Stomach (tissue), 19 donors: ENCODE measurements at places on chromosomes 12 and 14. TPM values are rescaled to one million over a fixed set of nuclear protein-coding genes. Genes with fewer than 3 reads are reported as not detected.

DNA sequence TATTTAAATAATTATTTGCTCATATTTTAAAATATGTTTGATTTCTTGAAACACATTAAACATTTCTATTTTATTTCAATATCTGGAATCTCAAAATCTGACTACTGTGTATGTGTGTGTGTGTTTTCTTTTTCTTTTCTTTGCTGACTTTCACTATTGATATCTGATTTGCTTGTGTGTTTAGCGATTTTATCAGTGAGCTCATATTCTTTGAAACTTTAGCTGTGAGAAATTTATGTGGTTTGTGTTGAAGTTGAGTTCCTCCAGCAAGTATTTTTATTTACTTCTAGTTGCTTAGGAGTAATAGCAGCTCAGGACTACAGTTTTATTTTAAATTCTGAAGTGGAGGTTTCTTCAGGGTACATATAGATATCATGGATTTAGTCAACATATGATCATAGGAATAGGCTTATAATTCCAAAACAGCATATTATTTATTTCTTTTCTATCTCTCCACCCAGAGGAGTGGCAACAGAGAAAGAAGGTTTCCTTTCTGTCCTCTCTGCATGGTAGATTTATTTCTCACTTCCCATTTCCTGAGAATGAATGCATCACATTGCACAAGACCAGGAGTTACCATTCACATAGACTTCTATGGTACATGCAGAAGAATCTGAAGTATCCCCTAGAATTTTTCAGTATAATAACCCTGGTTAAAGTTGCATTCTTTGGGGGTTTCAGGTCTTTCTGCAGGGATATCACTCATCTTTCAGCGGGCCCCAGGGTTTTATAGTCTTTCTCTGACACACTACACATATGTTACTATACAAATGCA lies 60.5 kb downstream of the PTPRQ start:
- no peak for DNase-seq

GRCh38 chr14:50957296-50957695 lies 13.0 kb upstream of the PYGL start:
- DNase-seq = no peak

DNA sequence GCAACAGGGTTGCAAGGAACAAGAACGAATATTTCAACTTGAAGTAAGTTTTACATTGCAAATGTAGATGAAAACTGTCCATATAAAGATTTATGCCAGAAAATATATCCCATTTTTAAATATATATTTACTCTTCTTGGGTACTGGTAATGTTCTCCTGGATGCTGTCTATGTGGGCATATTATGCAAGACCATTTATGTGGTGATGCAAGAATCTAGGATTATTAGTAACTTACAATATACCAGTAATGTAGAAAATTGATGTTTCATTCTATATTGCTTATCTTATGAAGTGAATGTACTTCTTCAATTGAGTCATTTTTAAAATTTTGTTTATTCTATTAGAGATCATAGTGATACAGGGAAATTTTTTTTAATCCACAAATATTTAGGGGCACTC lies 25.1 kb downstream of the FGFR1OP2 start:
- DNase-seq = no peak

DNA sequence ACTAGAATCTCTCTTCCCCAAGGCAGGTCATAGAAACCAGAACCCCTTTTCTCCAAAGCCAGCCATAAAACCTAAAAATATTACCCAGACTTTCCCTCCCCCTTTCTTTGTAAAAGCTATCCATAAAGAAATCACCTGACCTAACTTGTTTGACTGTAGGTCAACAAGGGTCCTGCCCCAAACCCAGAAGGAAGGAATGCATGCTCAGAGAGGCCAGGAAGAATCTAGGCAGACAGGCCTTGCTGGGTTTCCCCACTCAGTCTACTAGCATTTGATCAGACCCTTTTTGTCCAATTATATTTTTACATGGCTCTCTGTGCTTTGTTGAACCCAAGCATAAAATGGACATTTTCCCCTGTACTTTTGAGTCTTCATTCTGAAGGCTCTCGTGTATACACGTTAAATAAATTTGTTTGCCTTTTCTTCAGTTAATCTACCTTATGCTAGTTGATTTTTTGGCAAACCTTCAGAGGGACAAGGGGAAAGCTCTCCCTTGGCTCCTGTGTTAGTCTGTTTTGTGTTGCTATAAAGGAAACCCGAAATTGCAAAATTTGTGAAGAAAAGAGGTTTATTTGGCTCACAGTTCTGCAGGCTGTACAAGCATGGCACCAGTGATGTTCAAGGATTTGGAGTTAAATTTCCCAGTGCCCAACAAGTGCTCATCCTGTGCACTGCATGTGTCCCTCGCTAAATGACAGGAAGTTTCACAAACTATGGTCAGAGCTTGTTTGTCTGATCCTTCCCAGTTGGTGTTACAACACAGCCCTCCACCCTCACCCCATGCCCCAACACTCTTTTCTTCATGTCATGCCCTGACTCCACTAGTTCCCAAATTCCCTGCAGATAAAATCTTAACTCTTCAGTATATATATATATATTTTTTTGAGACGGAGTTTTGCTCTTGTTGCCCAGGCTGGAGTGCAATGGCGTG lies 14.2 kb upstream of the RASSF3 start:
- no peak for DNase-seq

GRCh38 chr12:94247246-94247645 lies 98.9 kb downstream of the PLXNC1 start:
- no peak for DNase-seq

GRCh38 chr14:71720978-71721624 lies 211.1 kb upstream of the RGS6 start:
- DNase-seq = no peak

DNA sequence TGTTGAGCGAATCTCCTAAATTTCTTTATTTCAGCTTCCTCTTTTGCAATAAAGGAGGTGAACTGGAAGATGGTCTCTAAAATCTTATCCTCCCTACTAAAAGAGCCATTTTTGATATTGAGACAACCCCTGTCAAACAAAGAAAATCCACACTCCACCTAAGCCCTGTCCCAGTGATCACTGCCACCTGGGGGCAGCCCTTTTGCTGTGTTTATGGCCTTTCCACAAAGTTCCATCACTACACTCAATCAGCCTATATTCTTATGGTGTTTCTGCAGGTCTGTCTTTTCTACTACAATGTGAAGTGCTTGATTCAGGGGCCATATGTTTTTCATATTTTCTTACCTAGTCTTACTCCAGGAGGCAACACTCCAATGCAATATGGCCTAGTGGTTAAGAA lies 163.7 kb downstream of the BMP4 start:
- no peak for DNase-seq

GRCh38 chr12:64943686-64944085 lies 119.2 kb downstream of the TBC1D30 start:
- no peak for DNase-seq

- DNase-seq = peak; percentile 35
These were observed 100.5 kb downstream of the TSPAN8 start for GRCh38 chr12:71057330-71057729.

- no peak for DNase-seq
These were observed 15.8 kb upstream of the ANKRD9 start for GRCh38 chr14:102525219-102525928.

- DNase-seq = no peak
These were observed 24.2 kb downstream of the SYNJ2BP start for GRCh38 chr14:70392676-70393075.

DNA sequence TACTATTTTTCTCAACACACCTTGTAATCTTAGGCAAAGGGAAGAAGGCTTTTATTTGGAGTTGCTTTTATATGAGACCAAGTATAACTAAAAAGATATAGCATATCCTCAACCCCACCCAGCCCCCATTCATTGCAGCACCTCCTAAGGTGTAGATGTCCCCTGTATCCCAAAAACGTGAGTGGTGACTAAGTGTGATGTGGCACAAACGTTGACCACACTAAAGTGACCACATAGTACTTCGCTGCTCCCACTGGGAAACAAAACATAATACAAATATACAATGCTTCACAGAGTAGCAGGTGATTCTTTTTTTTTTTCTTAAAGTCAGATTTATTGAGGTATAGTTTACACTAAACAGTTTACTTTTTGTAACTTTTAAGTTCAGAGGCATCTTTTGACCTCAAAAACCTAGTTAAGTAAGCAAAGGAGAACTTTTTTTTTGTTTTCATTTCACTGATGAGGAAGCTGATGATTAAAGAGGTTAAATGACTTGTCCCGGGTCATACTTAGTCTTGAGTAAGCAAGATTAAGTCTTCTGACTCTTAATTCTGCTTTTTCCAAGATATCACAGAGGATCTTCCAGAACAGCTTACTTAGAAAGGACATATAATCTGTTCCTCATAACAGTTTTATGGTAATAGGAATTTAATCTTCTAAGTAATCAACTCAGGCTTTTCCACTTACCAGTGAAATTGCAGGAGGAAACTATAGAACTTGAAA lies 245.2 kb upstream of the PLEKHG7 start:
- DNase-seq = no peak

DNA sequence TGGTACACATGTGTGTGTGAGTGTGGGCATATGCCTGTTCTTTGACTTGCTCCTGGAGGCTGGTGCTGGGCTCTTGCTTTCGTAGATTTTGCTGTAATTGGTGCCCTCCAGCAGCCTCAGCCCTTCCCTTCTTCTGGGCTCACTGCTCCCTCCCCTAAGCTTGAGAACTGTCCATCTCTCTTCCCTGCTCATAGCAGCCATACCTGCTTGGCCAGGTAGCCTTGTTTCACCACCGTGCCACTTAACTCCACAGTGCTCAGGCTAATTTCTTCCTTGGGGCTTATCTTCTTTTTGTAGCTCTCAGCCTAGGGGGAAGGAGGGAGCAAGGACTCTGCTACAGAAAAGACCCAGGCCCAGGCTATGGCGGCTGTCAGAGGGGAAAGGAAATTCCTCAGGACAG lies 19.8 kb downstream of the PLEK2 start:
- DNase-seq = no peak

Gene TMTC1
- 76.8 TPM for total RNA-seq

Gene PTPRO
- total RNA-seq = not detected

Gene TSPAN11
- total RNA-seq = 0.89 TPM

Gene BMP4
- total RNA-seq = 76.4 TPM

Gene DYRK2
- 40.6 TPM for total RNA-seq

Gene ADGRD1
- total RNA-seq = 15.9 TPM
